A673 (cell line): ENCODE measurements at places on chromosomes 1 and 21. TPM values are rescaled to one million over a fixed set of nuclear protein-coding genes. Genes with fewer than 3 reads are reported as not detected.

GRCh38 chr1:67336157-67336556 lies 28.5 kb downstream of the IL12RB2 start:
- DNase-seq = no peak
- H3K36me3 ChIP-seq = no peaks in the 10 kb centered on the region
- no peak overlapping the region for H3K4me3 ChIP-seq
- no peaks in the 10 kb centered on the region for H3K27me3 ChIP-seq

DNA sequence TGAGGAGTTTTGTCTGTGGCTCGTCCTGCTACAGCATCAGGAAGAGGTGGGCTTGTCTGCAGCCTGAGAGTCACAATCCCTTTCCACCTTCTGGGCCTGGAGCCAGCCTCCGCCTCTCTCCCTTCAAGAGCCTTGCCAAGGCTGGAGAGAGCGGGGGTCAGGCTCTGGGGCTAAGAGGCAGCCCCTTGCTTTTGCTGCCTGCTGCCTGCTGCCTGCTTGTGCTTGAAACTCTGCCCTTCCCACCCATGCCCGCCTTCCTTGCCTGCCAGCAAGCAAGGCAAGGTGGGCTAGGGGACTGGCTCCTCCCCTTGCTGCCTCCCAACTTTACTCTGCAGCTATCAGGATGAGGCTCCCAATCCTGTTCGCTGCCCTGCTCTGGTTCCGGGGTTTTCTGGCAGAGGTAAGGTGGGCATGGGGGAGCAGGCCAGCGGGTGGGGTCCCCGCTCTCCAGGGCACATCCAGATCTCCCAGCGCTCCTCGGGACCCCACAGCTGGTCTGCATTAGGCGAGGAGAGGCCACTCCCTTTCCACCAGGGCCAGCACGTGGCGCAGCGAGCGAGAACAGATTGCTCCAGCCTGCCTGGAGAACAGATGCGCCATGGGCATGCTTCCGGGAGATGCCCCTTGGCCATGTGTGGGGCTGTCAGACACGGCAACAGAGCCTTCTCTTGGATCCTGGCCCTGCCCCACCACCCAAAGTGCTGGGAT lies 7.5 kb upstream of the PTPN7 start:
- no peak overlapping the region for H3K4me3 ChIP-seq
- DNase-seq = peak; percentile 27
- H3K27me3 ChIP-seq = no peaks in the 10 kb centered on the region

DNA sequence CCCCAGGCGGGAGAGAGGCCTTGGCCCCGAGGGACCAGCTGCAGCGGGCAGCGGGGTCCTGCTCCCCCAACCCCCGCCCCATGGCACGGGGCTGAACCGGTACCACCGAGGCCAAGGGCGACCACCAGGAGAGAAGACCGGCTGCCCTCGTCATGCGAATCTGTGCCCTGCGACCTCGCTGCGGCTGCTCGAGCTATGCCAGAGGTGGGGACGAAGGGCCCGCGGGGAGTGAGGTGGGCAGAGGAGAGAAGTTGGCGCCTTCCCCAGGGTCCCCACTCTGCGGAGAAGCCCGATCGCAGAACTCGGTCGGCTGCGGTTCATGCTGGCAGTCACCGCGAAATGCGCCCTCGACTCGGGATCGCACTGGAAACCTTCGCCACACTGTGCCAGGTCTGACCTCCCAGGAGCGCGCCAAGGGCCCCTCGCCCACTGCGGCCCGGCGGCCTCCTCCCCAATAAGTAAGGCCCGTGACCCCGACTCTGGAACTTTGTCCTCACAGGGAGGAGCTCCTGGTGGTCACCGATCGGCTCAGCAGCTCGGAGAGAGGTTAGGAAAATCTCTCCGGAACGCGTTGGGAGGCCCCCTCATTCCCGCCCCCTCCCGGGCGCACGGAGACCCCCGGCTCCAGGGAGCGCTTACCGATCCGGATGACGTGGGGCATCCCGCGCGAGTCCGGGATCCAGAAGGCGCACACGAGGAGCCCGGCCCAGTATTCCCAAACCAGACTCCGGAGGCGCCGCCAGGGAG lies 787 bp downstream of the GRIK3 start:
- no peak overlapping the region for H3K27ac ChIP-seq
- peak overlapping the region; percentile 28 for H3K4me3 ChIP-seq
- H3K36me3 ChIP-seq = no peaks in the 10 kb centered on the region
- H3K4me1 ChIP-seq = no peaks in the 10 kb centered on the region

- no peak overlapping the region for H3K4me3 ChIP-seq
- H3K36me3 ChIP-seq = no peaks in the 10 kb centered on the region
- H3K4me1 ChIP-seq = no peaks in the 10 kb centered on the region
- H3K27ac ChIP-seq = no peak overlapping the region
- DNase-seq = no peak
These were observed 5.5 kb downstream of the KLF18 start for GRCh38 chr1:44135886-44136285.

DNA sequence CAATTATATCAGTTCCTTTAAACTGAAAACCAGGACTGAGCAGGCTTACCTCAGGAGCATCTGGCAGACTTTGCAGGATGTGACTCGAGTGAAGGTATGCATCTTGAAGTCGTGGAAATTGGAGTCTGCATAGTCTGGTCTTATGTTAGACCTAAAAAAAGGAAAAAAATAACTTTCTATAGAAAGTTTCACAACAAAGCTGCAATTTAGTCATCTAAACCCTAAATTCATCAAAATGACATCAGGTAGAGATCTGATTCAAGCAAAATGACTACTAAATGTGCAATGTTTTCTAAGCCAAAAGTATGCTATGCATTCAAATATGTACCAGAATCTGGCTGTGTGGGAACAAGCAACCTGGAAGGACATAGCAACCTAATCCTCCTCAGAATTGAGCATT lies 260.1 kb downstream of the VAV3 start:
- no peak overlapping the region for H3K27ac ChIP-seq
- no peak for DNase-seq
- no peaks in the 10 kb centered on the region for H3K4me1 ChIP-seq
- no peaks in the 10 kb centered on the region for H3K36me3 ChIP-seq

- no peak overlapping the region for H3K27ac ChIP-seq
- peaks cover 8% of the 10 kb centered on the region for H3K4me1 ChIP-seq
- H3K27me3 ChIP-seq = peaks cover 11% of the 10 kb centered on the region
These were observed 71.7 kb upstream of the ETS2 start for GRCh38 chr21:38733972-38734546.

DNA sequence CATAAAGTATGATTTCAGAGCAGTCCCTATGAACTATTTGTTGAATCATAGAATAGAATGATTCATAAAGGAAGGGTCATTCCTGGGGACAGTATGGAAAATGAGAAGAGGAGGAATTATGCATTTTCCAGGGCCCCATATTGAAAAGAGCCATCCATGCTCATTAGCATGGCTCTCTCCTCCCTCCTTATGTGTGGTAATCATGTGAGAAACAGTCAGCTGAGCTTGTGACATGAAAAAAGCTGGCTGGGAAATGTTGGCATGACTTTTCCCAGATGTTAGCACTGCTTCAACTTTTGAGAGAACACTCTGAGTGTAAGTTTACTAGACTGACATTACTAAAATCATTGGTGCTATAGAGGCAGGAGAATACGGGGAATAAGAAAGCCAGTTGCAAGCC lies 16.1 kb downstream of the TRIM67 start:
- H3K4me3 ChIP-seq = no peak overlapping the region
- H3K36me3 ChIP-seq = no peaks in the 10 kb centered on the region
- H3K4me1 ChIP-seq = no peaks in the 10 kb centered on the region
- no peak for DNase-seq

GRCh38 chr1:182569939-182570610 lies 19.0 kb downstream of the RNASEL start:
- H3K27ac ChIP-seq = no peak overlapping the region
- no peak overlapping the region for H3K4me3 ChIP-seq
- no peak for DNase-seq
- H3K4me1 ChIP-seq = no peaks in the 10 kb centered on the region
- H3K27me3 ChIP-seq = no peaks in the 10 kb centered on the region
- H3K36me3 ChIP-seq = no peaks in the 10 kb centered on the region

DNA sequence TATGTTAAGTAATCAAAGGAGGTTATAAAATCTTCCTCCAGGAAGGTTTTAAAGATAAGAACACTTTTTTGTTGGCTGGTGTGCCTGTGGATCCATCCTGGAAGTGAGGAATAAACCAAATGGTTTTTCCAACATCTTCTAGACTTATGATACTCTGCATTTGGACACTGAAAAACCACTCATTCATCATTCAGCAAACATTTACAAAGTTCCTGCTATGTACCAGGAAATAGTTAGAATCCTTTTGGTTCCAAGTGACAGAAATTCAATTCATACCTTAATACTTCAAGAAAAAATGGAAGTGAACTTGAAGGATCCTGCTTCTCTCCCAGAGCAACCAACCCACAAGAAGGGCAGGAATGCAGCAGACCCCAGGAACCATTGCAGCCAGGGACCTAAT lies 39.6 kb upstream of the PIGC start:
- H3K4me1 ChIP-seq = peaks cover 4% of the 10 kb centered on the region
- no peak overlapping the region for H3K4me3 ChIP-seq
- H3K36me3 ChIP-seq = no peaks in the 10 kb centered on the region
- no peak overlapping the region for H3K27ac ChIP-seq
- no peak for DNase-seq

DNA sequence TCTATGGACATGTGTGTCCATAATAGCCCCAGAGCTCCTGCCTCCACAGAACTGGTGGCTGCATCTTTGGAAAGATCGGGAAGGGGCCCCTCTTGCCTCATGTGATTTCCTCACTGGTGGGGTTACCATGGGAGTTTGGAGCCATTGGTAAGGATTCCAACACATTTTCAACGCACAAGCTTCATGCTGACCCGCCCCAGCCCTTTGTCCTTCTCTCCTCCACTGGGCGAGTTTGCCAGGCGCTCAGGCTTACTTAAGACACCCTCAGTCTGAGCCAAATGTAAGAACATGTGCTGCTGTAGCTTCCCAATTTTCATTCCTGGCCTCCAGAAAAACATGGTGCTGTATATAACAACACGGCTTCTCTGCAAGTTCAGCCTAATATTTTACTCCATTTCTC lies 72.4 kb downstream of the ATP5PO start:
- DNase-seq = no peak
- no peaks in the 10 kb centered on the region for H3K4me1 ChIP-seq
- H3K27me3 ChIP-seq = no peaks in the 10 kb centered on the region
- no peak overlapping the region for H3K4me3 ChIP-seq
- no peaks in the 10 kb centered on the region for H3K36me3 ChIP-seq

DNA sequence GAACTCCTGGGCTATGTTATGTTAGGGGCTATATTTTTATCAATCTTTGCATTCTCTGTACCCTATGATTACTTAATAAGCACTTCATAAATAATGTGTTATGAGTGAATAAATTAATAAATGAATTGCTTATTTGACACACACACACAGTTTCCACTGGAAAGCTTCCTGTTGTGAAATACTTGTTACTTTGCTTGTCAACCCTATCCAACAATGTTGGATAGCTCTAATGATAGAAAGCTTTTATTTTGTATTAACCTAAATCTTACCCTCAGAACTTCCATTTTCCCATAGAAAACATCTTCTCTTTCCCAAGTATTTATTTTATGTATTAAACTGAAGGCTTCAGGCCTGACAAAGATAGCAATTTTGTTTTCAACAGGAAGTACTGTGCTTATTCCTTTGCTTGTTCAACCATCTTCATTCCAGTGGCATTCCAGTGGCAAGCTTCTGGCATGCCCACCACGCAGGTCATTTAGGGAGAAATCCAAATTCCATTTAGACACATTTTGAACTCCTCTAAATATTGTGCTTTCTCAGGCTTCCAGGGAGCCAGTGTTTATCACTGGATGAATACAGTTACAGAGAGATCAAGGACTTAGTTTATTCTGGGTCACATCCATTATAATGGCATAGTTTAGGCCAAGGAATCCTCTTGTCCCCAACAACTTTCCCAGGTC lies 134.4 kb downstream of the TGFB2 start:
- no peaks in the 10 kb centered on the region for H3K36me3 ChIP-seq
- peaks cover 8% of the 10 kb centered on the region for H3K4me1 ChIP-seq
- no peak for DNase-seq

DNA sequence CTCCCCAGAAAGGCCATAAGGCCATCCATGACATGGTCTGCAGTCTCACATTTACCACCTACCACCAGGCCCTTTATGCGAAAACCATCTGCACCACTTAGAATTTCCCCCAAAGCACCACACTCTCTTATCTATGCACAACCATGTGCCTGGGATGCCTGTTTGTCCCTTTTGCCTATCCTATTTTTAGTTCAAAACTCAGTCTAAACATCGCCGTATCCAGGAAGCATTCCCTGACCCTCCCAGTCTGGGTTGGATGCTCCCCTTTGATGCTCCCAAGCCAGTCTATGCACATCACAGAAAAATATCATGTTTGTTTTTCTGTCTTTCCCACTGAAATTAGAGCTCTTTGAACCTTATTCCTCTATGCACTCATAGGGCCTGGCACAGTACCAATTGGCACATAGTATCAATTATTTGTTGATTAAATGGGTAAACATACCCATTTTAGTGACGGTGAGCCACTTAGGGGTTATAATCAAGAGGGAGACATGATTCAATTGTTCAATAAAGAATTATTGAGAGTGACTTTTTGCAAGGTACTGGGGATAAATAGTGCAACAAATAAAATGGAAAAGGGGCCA lies 6.7 kb downstream of the MPL start:
- H3K27ac ChIP-seq = no peak overlapping the region
- DNase-seq = no peak
- H3K36me3 ChIP-seq = no peaks in the 10 kb centered on the region

DNA sequence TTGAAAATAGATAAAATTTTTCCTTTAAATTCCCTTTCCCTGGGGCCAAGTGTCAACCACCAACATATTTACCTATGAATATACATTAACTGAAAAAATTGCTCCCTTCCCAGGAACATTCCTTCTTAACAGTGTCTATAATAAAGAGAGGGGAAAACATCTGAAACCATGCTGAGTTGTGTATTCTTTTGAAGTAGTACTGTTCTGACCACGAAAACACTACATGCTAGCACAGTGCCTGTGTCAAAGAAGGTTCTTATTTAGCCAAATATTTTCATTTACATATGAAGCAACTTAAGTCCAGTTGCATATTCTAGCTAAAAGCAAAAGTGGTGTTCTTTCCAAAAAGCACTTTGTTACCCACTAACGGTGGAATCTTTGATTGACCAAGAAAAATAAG lies 311.2 kb downstream of the VAV3 start:
- DNase-seq = no peak
- no peaks in the 10 kb centered on the region for H3K36me3 ChIP-seq
- H3K27ac ChIP-seq = no peak overlapping the region
- no peak overlapping the region for H3K4me3 ChIP-seq

GRCh38 chr1:3457910-3458883 lies 3.7 kb downstream of the ARHGEF16 start:
- no peaks in the 10 kb centered on the region for H3K27me3 ChIP-seq
- H3K4me3 ChIP-seq = no peak overlapping the region
- no peaks in the 10 kb centered on the region for H3K36me3 ChIP-seq
- H3K4me1 ChIP-seq = peaks cover 17% of the 10 kb centered on the region

The OR2T11 gene
- total RNA-seq = not detected in 2 replicates

The ZBTB37 gene
- total RNA-seq = 15.8 and 17.2 TPM in 2 replicates

The SPRR2F gene
- total RNA-seq = not detected in 2 replicates

The KLHDC7A gene
- total RNA-seq = not detected in 2 replicates

The CENPF gene
- total RNA-seq = 273 and 281 TPM in 2 replicates

The OLIG2 gene
- not detected in 2 replicates for total RNA-seq

The MLLT11 gene
- total RNA-seq = 91.9 and 108 TPM in 2 replicates

The SLC25A33 gene
- total RNA-seq = 14.1 and 15.0 TPM in 2 replicates

The DPT gene
- total RNA-seq = not detected in 2 replicates
